ENCODE measurements at places on chromosomes 12 and 14.

GRCh38 chr14:68506021-68506644, 286.7 kb downstream of the ZFP36L1 start:
- DNase-seq = peak; percentile 59

DNA sequence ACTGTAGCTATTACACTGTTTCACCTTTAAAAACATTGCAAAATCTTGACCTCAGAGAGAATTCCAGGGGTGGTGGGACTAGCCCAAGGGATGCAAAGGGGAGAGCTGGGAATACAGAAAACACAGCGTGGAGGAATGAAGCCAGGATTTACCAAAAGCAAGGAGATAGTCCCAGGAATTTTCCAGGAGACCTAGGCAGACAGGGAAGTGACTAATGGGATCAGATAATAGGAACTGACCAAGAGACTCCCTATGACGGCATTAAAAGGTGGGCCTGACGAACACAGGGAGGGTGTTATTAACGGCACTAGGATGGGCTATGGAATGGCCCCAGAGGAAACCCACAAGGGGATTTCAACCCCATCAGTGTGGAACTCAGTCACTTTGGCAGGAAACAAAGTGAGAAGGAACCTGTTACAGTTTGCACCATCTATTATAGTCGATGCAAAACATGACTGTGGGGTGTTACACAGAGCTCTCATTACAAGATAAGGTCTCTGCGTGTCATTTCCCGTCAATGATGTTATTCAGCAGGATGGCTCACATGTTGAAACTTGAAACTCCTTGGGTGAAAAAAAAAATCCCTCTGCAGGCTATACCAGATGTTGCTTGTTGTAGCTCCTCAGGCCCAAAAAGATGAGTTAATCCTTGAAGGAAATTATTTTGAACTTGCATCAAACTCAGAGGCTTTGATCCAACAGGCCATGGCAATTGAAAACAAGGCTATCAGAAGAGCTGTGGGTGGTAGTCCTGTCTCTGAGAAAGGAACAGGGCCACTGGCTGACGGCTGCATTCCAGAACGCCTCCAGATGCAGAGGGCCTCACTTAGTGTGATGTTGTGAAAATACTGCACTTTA, 58.7 kb downstream of the DRAM1 start:
- no peak for DNase-seq

DNA sequence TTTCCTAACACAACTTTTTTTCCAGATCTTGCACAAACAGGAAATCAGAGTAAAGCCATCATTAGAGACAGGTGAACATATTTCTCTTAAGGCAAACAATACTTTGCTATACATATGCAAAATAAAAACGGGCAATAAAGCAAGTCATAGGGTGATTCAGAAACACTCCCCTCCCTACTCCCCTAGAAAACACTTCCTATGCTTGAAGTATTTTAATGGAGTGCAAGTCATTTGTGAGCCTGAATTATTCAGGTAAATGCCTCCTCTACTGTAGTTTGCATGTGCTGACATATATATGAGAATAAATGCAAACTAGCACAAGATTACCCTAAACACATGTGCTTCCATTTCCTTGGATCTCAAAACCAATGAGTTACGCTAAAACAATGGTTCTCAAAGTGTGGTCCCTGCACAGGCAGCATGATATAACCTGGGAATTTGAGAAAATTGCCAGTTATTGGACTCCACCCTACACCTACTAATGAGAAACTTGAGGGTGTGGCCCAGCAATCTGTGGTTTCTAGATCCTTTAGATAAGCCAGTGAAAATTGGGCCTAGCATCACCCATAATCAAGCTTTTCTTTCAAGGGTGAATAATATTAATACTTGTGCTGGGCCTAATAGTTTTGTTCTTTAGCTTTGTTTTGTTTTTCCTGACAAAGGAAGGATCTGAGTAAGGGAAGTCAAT, 159.7 kb upstream of the BMP4 start:
- no peak for DNase-seq

GRCh38 chr14:28461389-28461788, 305.2 kb upstream of the FOXG1 start:
- no peak for DNase-seq

- peak; percentile 48 for DNase-seq
These were observed 2.8 kb upstream of the SIX1 start for GRCh38 chr14:60651796-60652673.

- DNase-seq = no peak
These were observed 1047.5 kb upstream of the FLRT2 start for GRCh38 chr14:84482256-84483071.

DNA sequence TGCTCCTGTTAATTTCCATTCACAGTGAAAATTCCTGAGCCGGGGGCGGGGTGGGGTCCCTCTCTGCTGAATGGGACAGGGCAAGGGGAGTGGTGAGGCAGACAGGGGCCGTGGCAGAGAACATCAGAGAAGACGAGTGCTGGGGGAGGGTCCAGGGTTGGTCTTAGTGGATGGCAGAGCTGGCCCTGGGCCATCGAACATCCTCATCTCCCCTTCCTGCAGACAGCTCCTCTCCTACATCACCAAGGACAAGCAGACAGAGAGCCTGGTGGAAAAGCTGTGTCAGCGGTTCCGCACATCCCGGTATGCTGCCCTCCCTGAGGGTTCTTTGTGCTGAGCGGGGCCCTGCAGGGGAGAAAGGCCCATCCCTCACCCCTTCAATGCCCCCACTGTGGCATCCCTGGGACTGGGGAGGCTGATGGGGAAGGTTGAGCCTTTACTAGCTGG, 5.0 kb upstream of the GAPDH start:
- DNase-seq = no peak

GRCh38 chr14:60632257-60632656, 17.0 kb downstream of the SIX1 start:
- DNase-seq = no peak

GRCh38 chr14:19902409-19902808, 18.0 kb upstream of the OR4K5 start:
- DNase-seq = no peak

DNA sequence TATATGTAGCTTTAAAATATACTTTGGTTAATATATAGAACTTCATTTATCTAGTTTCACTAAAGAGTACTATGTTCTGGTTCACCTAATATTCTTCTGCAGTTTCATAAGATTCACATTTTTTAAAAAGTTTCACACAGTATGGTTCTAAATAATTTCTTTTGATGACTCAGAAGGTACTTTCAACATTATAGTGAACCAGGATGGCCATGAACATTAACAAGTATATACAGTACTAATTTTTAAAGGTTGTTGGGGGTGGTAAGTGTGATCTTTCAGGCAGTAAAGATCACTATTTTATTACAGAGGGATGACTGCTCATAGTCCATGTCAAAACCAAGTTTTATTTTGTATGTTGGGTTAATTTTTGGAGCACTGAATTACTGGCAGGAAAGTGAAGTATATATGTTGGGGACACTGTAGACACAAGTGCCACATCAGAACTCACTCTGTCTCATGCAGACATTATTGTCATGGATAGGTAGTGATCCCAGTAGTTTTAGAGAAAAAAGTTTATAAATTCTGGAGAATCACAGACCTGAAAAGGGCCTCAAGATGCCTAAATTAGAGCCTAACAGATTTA, 60.0 kb downstream of the DCAF5 start:
- DNase-seq = no peak

- peak; percentile 92 for DNase-seq
These were observed at the start of gene CDCA3 for GRCh38 chr12:6851153-6851920. Gene CDCA3, minus strand, starts transcription at chr12:6851286. Its CDS starts 334 bp downstream, at chr12:6850952.

DNA sequence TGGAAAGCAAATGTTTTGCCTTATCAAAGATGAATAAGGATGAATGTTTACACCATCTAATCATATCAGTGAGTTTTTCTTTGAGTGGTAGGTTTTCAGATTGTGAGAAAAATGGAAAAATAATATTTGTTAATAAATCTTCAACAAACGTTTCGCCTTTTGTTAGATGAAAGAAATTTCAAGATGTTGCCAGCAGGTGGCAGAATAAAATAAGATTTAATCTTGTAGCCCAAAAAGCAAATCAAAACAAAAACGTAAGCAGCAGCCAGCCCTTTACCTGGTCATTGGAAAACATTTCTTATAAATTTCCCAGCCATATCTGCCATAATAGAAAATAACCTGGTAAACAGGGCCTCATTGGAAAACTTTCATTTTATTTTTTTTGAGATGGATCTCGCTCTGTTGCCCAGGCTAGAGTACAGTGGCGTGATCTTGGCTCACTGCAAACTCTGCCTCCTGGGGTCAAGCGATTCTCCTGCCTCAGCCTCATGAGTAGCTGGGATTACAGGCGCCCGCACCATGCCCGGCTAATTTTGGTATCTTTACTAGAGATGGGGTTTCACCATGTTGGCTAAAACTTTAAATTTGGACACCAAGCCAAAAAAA, 15.4 kb upstream of the TMEM120B start:
- peak; percentile 43 for DNase-seq

- no peak for DNase-seq
These were observed 2.7 kb upstream of the INHBE start for GRCh38 chr12:57452181-57452936.

GRCh38 chr14:48390346-48390745, 714.9 kb upstream of the MDGA2 start:
- DNase-seq = no peak

GRCh38 chr12:93186131-93186530, 191.6 kb upstream of the NUDT4 start:
- no peak for DNase-seq

DNA sequence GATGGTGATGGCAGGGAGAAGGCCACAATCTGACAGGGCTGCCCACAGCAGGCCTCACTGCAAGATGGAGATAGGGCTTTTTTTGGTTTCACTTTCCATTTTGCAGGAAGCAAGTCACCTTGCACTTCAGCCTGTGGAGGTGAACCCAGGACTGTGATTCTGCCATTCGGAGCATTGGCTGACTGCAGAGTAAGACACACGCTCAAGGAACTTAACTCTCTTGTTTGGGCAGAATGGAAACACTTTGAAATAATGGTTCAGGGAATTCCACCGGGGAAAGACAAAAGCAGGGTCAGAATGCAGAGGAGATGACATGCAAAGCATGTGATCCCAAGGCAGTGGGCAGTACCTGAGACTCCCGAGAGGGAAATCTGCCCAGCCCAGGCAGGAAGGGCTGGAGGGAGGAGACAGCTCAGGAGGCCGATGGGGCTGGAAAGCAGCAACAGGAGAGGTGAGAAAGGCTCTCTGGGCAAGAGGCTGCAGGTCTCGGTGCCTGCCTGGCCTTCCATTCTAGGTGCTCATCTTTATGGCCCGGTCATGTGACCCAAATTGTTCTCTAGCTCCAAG, 58.7 kb upstream of the PRMT8 start:
- DNase-seq = no peak

- no peak for DNase-seq
These were observed 27.4 kb upstream of the CEBPE start for GRCh38 chr14:23146351-23146910.

- DNase-seq = peak; percentile 66
These were observed at the start of gene TNS2 for GRCh38 chr12:53049571-53050318. Gene TNS2, plus strand, starts transcription at chr12:53050065. Its CDS starts 121 bp downstream, at chr12:53050186.

DNA sequence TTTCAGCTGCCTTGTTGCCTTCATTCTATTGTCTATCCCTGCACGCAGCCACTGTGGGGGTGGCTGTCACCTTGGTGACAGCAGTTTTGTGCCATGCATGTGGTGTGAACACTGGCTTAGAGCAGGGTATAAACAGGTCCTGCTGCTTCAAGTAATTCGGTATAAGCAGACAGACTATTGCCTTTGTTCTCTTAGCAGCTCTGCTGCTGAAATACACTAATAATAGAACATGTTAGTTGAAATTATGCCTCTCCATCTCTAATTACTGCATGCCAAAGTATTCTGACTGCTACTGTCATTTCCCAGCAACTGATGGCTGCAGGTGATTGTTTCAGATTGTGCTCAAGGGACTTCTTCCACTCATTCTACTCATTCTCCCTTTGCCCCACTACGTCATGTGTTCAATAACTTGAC, 34.6 kb downstream of the PTPRO start:
- DNase-seq = no peak

DNA sequence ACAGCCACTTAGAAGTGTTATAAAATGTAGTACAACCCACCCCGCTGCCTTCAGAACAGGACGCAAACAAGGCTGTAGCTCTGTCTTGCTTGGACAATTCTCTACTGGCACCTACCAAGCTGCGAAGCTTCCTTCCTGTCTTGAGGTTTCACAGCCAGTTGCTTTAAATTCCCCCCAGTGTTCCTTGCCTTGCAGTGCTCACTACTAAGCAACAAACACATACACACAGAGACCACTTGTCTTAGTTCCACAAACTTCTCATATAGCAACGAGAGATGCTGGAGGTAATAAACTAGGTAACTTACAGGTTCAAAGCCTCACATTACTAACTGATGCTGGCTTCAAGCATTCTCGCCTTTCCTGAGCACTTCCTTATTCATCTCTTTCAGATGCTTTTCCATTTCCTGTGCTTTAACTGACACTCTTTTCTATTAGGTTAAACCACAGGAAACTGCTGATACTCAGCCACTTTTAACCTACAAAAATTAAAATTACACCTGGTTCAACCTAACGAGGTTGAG, 91.5 kb upstream of the PTGDR start:
- no peak for DNase-seq

- no peak for DNase-seq
These were observed 40.9 kb upstream of the ELK3 start for GRCh38 chr12:96153131-96153725.

- DNase-seq = no peak
These were observed 14.2 kb upstream of the CALM1 start for GRCh38 chr14:90382491-90383125.

- DNase-seq = no peak
These were observed 74.5 kb upstream of the ATF1 start for GRCh38 chr12:50689437-50689836.

DNA sequence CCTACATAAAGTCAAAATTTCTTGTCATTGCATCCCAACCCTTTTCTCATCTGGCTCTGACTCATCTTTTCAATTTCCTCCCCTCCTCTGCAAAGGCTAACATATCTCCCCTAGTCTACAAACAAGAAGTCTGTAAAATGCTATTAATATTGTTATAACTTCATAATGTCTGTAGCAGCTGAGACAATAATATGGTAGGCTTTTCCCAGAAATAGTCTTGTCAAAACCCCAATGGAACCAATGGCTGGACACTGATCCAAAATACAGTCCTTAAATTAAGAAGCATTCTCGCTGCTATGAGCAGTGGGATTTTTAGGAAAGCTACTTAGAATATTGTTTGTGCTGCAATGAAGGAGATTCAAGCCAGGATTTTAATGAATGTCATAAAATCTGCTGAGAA, 131.4 kb downstream of the KLHL28 start:
- DNase-seq = no peak

DNA sequence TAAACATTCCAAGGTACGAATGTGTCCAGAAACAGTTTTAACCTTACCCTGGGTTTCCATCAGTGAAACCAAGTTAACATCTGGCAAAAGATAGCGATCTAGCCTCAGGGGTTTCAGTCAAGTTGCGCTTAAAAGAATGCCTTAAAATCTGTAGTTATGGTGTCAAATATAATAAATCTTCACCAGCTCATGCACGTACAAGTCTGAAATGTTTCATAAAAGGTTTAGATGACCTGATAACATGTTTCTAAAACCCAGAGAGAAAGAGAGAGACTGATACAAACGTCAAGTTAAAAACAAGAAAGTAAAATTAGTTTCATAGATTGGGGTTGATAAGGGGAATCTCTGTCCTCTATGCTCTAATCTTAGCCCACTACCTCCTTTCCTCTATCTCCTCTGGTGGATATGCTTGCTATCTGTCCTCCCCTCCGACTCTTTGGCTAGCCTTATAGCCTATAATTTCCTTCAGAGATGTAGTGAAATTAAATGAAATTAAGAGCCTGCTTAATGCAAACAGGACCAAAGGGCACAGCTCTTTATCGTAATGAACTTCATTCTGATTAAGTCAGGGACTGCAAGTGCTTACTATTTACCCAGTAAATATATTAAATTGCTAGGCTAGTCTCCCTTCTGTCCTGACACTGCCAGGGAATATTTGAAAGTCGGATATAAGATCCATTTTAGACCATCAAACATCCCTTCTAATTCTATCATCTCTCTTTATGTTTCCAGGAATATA, 18.4 kb upstream of the FOS start:
- DNase-seq = no peak
